HT1080 (cell line): ENCODE measurements at places on chromosomes 6 and 20.

DNA sequence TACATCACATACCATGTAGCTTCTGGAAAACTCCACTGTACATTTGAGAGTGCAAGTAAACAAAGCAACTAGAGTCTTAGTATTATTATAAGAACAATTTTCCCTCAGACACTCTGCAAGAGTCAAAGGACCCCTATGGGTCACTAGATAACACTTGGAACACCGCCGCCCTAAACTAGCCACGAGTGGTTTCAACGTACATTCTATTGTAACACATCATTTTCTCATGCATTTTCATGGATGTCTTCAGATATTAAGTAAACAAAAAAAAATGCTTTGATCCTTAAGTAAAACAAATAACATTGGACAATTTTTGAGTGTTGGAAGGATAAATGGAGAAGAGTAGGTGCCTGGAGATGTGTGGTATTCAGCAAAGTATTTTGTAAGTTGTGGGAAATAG lies 3.2 kb upstream of the RNF146 start:
- no peak for DNase-seq

DNA sequence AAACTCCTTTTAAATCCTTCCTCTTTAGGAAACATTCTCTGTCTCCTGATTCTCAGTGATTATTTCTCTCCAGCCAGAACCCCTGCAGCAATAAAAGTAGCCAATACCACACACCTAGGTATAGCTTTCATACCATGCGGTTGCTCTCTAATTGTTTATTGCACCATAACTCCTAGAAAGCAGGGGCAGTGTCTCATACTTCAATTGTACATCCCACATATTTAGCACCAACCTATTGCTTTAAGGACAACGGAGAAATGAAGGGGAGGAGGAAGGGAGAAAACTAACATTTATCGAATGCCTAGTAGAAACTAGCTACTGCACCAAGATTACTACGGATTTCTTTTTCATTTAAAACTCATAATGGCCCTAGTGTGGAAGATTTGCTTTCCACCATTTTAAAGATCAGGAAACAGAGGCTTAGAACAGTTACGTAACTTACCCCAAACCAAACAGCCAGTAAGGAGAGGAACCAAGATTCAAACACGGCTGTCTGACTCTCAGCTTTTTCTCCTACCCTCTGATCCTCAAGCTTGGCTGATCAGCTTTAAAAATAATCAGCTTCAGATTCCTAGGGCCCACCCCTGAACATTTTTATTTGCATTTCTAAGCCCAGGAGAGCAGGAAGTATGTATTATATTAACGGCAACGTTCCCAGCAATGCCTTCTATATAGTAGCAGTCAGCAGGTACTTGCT lies 43.4 kb upstream of the ATXN1 start:
- DNase-seq: no peak

- no peak for DNase-seq
These were observed 266.0 kb upstream of the STXBP5 start for GRCh38 chr6:146938266-146938665.

DNA sequence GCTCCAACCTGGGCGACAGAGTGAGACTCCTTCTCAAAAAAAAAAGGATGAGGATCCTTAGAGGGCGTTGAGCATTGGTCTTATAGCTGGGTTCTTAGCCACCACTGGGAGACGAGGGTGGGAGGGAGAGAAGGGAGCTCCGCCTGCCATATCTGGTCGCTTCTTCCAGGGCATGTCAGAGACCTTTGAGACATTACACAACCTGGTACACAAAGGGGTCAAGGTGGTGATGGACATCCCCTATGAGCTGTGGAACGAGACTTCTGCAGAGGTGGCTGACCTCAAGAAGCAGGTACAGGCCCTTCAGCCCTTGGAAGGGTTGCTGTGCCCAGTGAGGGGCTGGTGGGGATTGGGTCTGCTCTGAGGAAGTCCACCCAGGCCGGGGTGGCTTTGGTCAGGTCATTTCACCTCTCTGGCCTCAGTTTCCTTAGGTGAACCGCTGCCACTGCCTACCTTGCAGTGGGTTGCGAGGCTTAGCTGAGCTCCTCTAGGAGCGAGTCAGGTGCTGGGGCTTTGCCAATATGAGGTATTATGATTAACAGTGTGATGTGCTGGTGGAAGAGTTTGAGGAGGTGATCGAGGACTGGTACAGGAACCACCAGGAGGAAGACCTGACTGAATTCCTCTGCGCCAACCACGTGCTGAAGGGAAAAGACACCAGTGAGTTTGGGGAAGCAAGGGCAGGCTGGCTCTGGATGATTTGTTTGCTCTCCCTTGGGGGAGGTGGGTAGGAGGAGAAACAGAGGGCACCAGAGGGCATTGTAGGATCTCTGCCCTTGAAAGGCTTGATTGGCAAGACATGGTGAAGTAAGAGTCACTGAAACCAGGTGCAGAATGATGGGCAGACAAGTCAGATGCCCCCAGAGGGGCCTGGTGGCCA lies 8.5 kb downstream of the CNPY3 start:
- no peak for DNase-seq

GRCh38 chr6:165511807-165512206 lies 151.2 kb downstream of the PDE10A start:
- DNase-seq: no peak

DNA sequence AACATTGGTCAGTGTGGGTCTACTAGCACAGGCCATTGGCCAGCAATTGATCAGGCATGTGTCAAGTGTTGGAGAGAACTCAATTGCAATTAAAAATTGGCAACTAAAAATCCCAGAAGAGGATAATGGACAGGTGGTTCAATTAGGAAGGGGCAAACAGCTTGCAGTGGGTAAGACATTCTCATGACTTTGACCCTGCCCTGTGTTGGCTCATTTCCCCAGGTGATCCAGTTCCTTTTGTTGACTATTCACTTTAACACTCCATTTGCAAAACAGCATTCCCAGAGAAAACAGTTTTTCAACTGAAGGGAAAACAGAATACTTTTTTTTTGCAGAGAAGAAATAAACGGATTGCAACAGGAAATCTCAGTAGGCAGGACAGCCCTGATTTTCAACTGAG lies 28.9 kb upstream of the SCGN start:
- DNase-seq: no peak

DNA sequence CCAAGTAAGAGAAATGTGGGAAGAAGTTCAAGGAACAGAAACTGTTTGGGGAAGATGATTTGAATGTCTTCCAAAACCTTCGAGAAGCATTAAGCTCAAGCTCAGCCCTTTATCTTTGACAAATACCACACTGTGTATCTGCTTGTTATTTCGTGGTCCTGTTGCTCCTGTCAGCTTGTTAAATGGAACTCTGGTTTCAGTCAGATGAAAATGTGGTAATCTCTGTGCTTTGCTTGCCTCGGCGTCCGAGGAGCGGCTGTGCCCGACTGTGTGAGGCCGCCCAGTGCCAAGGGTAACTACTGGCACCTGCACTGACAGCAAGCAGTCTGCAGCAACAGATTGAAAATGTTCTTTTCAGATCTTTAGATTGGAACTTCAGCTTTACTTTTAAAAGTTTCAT lies 577.9 kb upstream of the FLRT3 start:
- DNase-seq: no peak

- DNase-seq: no peak
These were observed 136.4 kb downstream of the HIVEP2 start for GRCh38 chr6:142808405-142809061.

DNA sequence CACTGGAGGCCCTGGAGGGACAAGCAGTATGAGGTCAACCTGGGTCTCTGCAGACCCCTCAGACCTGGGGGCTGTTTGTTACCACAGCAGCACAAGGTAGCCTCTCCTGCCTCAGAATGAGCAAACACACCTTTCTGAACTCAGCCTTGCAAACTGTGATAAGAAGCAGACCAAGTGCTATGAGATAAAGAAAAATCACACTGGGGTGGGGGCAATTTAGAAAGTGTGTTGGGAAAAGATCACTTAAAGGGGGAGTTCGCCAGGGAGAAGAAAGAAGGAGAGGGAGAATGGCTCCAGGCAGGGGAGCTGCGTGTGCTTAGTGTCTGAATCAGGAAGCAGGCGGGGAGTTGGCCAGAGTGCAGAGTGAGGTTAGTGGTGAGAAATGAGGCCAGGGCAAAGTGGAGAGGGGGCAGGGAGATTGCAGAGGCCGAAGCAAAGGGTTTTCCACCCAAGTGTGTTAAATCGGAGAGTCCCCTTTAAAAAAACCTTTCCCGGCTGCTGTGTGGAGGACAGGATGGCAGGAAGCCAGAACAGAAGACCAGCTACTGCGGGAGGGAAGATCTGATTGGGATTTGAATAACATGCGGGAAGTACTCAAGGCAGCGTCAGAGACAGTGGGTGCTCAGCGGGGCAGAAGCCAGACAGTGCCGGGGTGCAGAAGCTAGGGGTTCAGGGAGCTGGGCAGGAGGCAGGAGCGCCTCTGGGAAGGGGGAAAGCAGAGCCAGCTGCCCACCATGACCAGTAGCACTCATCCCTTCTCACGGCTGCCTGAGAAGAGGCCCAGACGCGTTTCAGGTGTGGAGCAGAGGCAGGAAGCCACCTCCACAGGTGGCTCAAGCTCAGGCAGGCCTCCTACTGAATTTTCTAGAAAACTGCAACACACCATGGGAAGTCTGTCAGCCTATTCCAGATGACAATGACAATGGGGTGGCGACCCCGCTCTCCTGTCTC lies 9.0 kb downstream of the ADA start:
- peak; percentile 87 for DNase-seq

GRCh38 chr20:796921-797320 lies 28.6 kb upstream of the SLC52A3 start:
- DNase-seq: no peak

- DNase-seq: no peak
These were observed 15.4 kb upstream of the ANKRD60 start for GRCh38 chr20:58243653-58244410.

GRCh38 chr6:130143709-130144108 lies 79.0 kb downstream of the SAMD3 start:
- DNase-seq: peak; percentile 7

- DNase-seq: no peak
These were observed 67.7 kb upstream of the ADGRG6 start for GRCh38 chr6:142233945-142234682.

- no peak for DNase-seq
These were observed 58.0 kb downstream of the FOXO3 start for GRCh38 chr6:108618623-108619152.

- no peak for DNase-seq
These were observed 187.8 kb downstream of the SMOC2 start for GRCh38 chr6:168628732-168629245.

- DNase-seq: no peak
These were observed 315.4 kb upstream of the CDYL start for GRCh38 chr6:4460586-4461475.

DNA sequence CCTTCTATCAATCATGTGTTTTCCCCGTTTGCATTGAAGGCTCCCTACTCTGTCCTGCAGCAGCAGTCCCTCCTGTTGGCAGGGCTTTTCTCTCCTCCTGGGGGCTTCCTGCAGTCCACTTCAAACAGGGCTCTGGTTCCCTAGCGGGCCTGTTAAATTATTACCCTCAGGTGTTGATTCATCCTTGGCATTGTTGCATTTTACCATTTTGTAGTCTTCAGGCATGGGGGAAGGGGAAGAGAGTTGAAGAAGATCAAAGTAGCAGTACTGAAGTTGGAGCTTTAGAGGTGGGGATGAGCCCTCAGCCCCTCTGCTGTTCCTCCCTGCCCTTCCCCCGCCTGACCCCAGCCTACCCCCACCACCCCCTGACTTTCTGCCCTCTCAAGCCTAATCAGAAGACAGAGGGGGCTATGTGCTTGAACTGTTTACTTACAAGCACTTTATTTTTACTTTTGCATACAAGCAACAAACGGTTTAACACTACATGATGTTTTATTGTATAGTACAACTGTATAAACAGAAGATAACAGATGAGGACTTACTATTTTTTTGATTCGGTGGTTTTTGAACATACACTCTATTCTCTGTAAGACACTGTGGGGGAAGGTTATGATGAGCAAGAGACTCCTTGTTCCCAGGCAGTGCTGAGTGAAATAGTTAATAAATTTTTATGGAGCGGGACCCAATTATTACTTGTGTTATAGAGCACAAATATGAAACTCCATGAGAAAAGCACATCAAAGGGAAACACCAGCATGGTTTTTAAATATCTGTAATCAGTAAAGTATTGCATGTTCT lies 169.7 kb downstream of the EYA4 start:
- no peak for DNase-seq

DNA sequence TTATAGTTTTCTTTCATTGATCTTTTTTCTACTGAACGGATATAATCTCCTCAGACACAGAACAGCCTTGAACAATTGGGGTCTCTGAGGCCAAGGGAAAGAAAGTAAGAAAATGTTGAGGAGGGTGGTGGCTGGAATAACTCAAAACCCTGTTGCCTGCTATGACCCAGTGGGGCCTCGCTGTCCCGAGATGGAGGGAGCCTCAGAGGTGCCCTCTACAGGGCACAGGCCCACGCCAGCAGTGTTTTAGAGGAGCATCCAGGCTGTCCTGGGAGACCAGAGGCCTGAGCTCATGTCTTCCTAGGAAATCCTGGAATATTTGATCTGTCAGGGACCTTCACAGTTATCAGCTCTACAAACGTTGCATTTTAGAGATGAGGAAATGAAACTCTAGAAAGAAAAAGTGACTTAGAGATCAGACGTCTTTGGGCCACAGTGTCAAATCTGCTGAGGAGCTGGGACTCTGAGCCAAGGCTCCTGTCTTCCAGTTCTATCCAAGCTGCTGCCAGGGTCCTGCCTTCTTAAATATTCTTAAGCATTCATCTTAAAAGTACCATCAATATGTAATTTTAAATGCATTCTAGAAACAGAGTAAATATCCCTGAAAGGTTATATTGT lies 26.3 kb downstream of the ALDH5A1 start:
- DNase-seq: peak; percentile 31

DNA sequence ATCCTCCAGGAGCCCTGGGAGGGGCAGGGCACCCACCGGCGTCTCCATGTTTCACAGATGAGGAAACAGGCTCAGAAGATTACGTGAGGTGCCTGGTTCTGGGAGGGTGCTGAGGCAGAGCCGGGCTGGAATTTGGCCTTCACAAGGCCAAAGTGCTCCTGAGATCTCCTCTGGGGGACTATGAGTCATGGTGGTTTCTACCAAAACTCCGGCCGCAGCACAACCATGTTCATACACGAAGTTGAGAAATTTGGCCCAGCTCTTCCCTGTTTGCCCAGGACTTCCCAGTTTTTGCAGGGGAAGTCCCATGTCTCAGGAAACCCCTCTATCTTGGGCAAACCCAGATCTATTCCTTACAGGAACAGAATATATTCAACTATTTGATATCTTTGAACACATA lies 172.9 kb upstream of the CDYL start:
- DNase-seq: no peak

- DNase-seq: no peak
These were observed 1242.1 kb downstream of the HACE1 start for GRCh38 chr6:103617642-103618041.

GRCh38 chr6:125262016-125263013 lies 39.5 kb downstream of the HDDC2 start:
- no peak for DNase-seq

DNA sequence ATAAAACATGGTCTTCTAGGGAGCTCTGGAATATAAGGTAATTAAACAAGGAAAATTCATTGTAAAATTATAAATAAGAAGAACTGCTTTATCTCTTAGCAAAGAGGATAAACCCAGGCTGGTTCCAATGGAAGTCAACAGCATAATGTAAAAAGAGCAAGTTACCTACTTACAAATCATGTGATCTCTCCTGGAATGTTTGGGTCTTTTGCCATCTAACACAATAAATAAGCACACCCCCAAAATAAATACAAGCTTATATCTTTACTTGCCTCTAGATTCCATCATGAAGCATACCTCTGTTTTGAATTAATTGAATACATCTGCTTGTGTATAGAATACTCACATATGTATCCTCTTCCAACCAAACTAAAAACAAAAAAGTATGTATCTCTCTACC lies 2.5 kb upstream of the PHACTR1 start:
- DNase-seq: no peak
